ENCODE measurements at places on chromosomes 3 and 15.

- ATAC-seq: peak; percentile 94
Measured at GRCh38 chr15:36831125-36831903, 251.9 kb downstream of the CDIN1 start.

DNA sequence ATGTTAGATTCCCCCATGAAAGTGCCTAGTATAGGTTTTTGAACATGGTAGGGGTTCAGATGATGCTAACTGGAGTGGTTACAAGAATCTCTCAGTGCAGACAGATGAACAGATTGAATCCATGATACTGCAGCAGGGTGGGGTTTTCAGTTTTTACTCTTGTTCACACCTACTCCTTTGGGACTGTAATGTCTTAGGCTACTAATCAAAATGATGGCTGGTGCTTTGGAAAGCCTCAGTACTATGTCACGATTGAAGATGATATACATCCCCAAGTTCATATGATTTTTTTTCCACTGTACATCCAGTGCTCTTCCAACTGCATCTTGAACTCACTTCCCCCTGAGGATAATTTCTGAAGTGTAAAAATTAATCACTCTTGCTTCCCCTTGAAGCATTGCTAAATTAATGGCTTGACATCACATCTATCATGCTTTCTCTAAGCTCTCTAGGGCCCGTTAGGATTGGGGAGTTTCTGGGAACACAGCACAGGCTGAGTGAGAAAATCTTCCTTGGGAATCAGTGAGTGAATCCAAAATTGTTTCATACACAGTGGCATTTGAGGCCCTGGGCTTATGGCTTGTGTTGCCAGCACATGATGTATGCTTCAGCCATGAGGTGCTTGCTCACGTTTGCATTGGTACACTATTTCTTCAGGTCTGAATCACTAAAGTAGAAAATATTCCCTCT is 115.0 kb upstream of the TPRG1 start:
- ATAC-seq: no peak

DNA sequence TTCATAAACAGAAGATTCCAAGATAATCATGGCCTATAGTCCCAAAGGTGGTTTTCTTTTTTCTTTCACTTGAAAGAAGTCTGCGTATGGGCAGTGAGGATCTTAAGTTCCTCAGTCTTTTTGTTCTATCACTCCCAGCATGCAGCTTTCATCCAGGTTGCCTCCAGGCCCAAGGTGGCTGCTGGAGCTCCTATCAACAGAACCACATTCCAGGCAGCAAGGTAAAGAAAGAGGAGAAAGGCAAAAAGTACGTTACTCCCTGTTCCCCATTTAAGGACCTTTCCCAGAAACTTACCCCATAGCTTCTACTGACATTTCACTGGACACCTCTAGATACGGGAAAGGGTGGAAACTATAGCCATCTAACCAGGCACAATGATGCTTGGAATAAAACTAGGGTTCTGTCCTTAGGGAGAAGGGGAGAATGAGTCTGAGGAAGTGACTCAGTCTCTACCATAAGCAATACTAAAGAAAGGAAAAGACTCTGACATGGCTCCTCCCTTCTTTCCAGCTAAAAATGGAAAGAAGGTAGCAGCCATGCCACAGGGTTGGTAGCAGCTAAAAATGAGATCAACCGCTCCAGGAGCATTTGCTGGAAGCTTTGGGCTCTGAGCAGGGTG is 313.9 kb upstream of the NR2E3 start:
- peak; percentile 13 for ATAC-seq

DNA sequence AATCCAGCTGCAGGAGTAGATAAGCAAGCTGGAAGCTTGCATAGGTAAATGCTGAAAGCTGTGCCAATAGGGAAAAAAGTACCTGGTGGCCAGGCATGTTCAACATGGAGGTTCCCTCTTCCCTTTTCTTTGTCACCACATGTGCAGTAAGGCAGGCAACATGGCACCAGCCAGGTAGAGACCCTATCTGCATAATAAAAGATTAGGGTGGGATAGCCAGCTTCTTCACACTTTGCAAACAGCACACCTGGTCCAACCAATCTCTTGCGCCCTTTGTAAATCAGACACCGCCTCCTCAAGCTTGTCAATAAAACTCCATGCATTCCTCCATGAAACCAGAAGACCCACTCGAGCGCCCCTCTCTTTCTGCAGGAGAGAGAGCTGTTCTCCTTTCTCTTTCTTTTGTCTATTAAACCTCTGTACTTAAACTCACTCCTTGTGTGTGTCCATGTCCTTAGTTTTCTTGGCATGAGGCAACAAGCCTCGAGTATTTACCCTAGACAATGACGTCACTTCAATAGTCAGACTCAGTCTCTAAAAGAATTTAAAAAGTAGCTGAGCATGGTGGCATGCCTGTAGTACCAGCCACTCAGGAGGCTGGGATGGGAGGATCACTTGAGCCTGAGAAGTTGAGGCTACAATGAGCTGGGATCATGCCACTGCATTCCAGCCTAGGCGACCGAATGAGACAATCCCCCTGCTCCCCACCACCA is 256.3 kb downstream of the SCAPER start:
- ATAC-seq: no peak

GRCh38 chr15:73753250-73754130 is at the start of gene INSYN1:
INSYN1 (minus strand) TSS chr15:73753351; CDS start chr15:73751130, 2,221 bp downstream.
- no peak for ATAC-seq

DNA sequence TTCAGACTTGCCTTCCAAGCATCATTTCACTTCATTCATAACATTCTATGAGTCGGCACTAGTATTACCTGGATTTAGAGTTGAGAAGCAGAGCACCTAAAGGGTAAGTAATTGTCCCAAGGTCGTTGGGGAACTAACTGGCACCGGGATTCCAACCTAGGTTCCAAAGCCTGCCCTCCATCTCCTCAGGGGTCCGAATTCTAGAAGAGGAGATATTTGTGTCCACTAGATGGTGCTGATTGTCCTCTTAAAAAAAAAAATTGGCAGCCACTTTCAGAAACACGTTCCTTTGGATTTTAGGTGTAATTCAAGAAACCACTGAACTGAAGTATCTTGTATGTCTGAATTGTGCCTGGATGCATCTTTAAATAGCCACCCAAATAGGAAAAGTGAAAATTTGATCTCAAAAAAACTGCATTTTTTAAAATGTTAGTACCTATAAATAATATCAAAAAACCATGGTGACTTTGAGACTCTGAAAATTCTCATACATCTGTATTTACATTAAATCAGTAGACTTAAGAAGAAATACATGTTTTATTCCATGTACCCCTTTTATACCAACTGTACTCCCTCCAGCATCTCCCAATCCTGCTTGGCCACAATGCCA is 3.9 kb upstream of the FSIP1 start:
- no peak for ATAC-seq

GRCh38 chr3:152193673-152194267 is 75.0 kb upstream of the MBNL1 start:
- ATAC-seq: no peak

DNA sequence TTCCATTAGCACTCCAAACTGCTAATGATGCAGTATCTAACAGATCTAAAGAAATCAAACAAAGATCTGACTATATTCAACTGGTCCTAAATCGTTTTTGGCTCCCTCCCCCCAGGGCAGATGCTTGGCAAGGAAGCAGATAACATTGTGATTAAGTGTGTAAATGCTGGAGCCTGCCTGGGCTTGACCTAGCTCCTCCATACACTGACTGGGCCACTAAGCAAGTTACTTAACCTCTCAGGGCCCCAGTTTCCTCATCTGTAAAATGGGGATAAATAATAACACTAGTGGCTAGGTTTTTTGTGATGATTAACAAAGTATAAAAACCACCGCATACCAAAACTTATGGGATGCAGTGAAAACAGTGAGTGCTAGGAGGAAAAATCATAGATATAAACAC is 9.2 kb downstream of the EID1 start:
- no peak for ATAC-seq

DNA sequence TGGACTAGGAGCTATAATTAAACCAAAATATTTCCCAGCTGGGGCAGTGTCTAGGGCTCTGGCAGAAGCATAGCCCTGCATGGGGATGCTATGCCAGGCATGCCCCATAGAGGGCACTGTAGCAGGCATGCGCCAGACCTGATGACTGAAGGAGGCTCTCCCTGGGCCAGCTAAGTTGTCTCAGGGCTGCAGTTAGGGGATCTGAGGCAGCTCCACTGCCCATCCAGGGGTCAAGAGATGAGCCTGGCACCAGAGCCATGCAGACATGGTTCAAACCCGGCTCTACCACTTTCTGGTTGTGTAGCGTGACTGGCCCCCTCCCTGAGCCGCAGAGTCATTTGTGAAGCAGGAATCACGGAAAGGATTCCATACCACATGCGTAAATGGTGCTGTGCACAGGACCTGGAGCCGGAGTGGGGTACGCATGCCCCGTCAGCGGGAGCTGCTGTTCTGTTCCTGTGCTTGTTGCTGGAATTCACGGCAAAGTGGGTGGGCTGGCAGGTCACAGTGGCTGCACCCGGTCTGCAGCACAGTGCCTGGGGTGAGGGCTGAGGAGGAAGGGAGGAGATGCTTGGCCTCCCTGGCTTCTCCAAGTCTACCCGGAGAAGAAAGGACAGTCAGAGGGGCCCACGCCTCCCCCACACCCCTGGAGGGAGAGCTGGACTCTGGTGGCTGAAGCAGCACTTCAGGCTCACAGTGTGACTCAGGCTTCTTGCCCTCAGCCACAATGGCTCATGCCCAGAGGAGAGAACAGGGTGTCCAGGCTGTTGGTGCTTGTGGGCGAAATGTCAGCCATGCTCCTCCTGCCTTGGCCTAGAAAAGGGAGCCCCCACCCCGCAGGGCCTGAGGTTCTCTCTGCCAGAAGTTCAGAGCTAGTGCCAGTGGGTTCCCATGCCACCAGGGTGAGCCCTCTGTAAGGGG is 43.1 kb downstream of the DNASE1L3 start:
- ATAC-seq: peak; percentile 83

GRCh38 chr3:114331007-114331406 is 37.2 kb downstream of the TIGIT start:
- no peak for ATAC-seq

DNA sequence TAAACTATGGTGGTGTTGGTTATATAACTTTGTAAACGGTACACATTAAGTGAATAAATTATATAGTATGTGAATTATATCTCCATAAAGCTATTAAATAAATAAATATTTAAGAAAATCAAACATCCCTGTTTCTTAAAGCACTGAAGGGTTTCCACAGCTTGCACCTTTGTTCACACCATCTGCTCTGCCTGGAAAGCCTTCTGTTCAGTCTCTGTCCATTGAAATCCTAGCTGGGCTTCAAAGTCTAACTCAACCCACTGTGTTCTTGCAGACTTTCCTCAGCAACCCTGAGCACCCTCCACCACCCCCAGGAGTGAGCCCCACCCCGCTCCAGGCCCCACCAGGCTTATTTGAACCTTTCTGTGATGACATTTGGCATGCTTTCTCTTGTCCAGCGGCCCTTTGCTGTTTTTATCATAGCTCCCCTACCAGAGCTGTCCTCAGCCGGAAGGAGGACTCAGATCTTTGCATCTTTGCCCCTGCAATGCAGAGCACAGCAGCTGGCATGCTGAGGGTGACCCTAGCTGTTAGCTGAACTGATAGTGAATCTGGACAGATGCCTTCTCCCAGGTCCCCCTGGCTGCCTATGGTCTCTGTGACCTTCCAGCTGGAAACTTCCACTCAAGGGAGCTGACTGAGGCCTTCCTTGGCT is 105.2 kb downstream of the DAPK2 start:
- ATAC-seq: no peak

DNA sequence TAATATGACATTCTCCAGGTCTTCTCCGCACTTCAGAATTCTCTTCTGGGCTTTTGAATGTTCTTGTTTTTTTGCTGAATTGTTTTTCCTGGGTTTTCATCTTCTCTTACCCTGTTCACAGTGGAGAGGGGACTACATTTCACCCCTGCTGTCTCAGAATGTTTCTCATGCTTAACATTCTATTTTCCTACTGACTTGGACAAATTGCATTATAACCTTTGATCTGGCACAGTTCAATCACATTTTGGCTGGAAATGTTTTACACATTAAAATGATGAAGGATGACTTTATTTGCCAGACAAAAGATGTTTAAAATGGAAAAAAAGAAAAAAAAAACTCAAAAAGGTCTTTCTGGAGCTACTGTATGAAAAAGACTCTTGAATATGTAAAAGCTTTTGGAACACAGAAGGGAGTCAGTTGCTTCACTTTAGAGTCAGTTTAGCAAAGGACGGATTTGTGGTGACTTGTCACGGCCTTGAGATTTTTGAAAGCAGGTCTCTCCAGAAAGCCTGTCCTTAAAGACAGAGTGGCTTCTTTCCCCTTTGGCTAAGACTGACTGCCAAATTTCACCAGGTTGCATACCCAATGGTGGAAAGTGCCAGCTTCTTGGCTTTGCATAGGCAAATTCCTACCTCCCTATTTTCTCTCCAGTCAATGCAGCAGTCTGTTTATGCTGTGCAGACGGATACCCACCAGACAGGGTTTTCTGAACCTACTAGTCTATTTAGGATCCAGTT is 401.0 kb upstream of the TBL1XR1 start:
- peak; percentile 46 for ATAC-seq

GRCh38 chr15:34773917-34774316 is 19.1 kb upstream of the GJD2 start:
- ATAC-seq: no peak

DNA sequence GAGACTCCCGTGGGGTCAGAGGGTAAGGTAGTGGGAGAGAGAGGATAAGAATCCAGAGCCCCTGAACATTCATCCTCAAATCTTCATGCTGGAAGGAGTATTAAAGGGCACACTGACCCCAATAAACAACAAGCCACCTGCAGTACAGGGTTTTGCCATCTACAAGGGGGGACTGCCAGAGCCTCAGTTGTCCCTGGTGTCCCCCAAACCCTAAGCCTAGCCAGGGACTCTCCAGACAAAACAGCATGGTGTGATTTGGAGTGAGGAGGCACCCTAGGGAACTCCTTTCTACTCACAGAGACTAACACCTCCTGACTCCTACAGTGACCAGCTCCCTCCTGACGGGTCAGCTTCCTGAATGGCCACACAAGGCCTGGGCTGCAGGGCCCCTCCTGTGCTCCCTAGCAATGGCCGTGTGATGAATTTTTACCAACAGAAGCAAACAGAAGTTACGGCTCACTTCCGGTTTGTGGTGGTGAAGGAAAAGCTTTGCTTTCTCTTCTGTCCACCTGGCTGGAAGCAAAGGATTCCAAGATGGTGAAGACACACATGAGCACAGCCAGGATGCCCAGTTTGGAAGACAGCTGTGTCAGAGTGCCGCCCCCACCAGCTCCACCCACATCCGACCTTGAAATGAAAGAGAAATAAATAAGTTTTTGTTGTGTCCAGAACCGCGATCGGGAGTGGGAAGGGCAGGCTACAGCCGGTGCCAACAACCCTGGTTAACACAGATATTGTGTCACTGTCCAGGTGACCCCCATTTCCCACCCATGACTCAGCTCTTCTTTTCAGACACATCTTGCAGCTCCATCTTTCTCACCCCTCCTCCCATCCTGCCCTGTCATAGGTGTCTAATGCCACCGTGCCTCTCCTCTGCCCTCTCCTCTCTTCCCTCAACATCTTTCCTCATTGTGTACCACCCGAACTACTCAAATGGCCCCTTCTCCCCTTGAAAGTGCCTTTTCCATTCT is 69.6 kb upstream of the ATP13A3 start:
- ATAC-seq: peak; percentile 28

GRCh38 chr3:182023843-182024242 is 312.1 kb downstream of the SOX2 start:
- ATAC-seq: peak; percentile 31

All from esophagus mucosa (tissue), 1 donor.